Cerebellar cortex (tissue), 1 donor: ENCODE measurements at places on chromosomes 3 and 15.

- no peak for DNase-seq
These were observed 9.1 kb downstream of the OR5H2 start for GRCh38 chr3:98291332-98291957.

DNA sequence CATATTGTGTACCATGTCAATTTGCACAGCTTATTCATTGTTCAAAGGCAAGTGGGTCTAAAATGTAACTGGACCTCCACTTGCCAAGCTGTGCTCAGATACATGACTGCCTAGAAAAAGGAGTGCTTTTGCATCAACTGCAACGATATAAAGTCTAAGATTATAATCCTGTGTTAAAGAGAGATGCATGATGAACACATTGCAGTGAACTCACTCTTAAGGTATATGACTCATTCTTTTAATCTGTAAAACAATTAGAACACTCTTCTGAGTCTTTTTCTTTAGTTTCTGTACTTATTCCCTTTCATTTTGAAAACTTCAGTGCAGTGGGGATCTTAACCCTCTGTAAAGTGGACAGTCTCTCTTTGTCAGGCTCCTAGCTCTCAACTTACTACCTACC lies 982.8 kb downstream of the ROBO1 start:
- DNase-seq = no peak

- DNase-seq = no peak
These were observed 823 bp upstream of the CCDC71 start for GRCh38 chr3:49166752-49167556.

- no peak for DNase-seq
These were observed 221.1 kb downstream of the CACNA2D3 start for GRCh38 chr3:54343495-54343894.

DNA sequence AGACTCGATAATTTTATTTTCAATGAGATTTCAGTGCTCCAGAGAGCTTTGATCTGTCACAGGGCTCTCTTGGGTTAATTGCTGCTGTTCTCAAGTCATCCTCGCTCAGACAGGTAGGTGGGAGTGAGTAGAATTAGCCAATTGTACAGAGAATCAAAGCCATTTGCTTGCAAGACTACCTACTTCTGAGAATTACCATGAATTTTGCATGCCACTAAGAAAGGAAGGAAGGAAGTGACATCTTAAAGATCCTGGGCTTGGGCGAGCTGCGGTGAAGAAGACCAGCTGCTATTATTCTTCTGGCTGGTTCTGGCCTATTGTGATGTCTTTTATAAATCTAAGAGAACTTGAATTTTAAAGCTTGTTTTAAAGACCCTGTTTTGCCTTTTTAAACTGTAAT lies 154.1 kb upstream of the LPP start:
- no peak for DNase-seq

DNA sequence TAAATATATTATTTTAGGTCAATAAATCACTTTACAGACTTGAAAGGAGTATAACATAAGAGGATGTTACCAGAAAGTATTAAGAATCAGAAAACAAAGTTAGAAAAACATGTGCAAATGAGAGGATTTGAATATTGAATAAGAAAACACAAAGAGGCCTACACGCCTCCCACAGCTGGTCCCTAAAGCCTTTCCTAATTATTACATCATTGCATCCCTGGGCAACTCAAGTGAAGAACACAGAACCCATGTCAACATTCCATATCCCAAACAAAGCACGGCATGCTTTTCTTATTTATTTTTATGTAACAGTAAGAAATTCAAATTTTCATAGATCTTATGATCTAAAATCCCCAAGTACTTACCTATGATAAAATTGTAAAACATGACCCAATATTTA lies 61.2 kb downstream of the HERC1 start:
- DNase-seq = no peak

GRCh38 chr15:35166730-35167359 lies 81.8 kb upstream of the NANOGP8 start:
- peak; percentile 63 for DNase-seq

GRCh38 chr3:42541079-42541478 lies 38.6 kb downstream of the VIPR1 start:
- no peak for DNase-seq
